ENCODE measurements at places on chromosomes 7 and 10. TPM values are rescaled to one million over a fixed set of nuclear protein-coding genes. Genes with fewer than 3 reads are reported as not detected.

The POLR2J2 gene
- total RNA-seq: 1.6 TPM

The ENO4 gene
- not detected for total RNA-seq

The CFAP46 gene
- total RNA-seq: 0.81 TPM

The LRRC61 gene
- not detected for total RNA-seq

The MRLN gene
- not detected for total RNA-seq

The ANKRD61 gene
- total RNA-seq: not detected

The LRIT1 gene
- total RNA-seq: not detected

The HHEX gene
- total RNA-seq: 3.1 TPM

The H2BK1 gene
- not detected for total RNA-seq

The FRG2B gene
- not detected for total RNA-seq

The SUN3 gene
- total RNA-seq: not detected

The ZFAND2A gene
- total RNA-seq: 34.8 TPM

The VSTM4 gene
- 3.1 TPM for total RNA-seq

The ASB4 gene
- total RNA-seq: not detected

The GALNT17 gene
- not detected for total RNA-seq

The AP4M1 gene
- total RNA-seq: 23.0 TPM

The ANKRD22 gene
- total RNA-seq: 1.3 TPM

The CCDC126 gene
- 7.5 TPM for total RNA-seq

The ADAM8 gene
- total RNA-seq: 0.32 TPM

The SCART1 gene
- 0.54 TPM for total RNA-seq

The DLX5 gene
- not detected for total RNA-seq

The C10orf90 gene
- total RNA-seq: 0.18 TPM

The CFAP70 gene
- 0.18 TPM for total RNA-seq

All from cardiac atrium fibroblast (primary cell).